HepG2 (cell line): ENCODE measurements at places on chromosomes 16 and 17.
A peak's percentile ranks its signal among the peaks of the same experiment; 100 is the strongest.

GRCh38 chr17:57419940-57420550 is 163.7 kb downstream of the MSI2 start:
- DNase-seq = no peak

GRCh38 chr17:70172923-70173322 is 3.6 kb downstream of the KCNJ2 start:
- DNase-seq = no peak

GRCh38 chr16:87244636-87245197 is 72.5 kb downstream of the C16orf95 start:
- DNase-seq = no peak

GRCh38 chr17:50110591-50111349 is 15.6 kb downstream of the PDK2 start:
- no peak for DNase-seq

DNA sequence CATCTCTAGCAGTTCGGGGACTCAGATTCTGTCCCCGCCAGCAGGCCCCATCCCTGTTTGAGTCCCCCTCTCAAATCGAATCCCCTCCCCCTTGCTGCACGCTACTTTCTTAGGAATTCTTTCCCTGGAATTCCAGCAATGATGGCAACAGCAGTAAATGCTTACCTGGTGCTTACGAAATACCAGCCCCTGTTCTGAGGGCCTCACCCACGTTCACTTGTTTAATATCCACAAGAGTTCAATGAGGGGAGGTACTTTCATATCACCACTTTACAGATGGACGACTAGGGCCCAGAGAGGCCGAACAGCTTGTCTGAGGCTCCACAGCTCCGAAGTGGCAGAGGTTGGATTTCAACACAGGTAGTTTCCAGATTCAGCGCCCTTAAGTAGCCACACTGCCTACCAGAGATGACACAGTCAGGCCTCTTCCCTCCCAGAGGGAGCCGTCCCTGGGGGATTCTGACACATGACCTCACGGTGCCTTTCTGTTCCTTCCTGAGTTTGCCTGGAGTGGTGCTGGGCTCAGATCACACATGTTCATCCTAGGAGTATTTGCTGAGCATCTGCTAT is 120.7 kb upstream of the GSE1 start:
- DNase-seq = peak; percentile 57

- no peak for DNase-seq
Observed at GRCh38 chr17:79478051-79478461, 132.8 kb downstream of the RBFOX3 start.

DNA sequence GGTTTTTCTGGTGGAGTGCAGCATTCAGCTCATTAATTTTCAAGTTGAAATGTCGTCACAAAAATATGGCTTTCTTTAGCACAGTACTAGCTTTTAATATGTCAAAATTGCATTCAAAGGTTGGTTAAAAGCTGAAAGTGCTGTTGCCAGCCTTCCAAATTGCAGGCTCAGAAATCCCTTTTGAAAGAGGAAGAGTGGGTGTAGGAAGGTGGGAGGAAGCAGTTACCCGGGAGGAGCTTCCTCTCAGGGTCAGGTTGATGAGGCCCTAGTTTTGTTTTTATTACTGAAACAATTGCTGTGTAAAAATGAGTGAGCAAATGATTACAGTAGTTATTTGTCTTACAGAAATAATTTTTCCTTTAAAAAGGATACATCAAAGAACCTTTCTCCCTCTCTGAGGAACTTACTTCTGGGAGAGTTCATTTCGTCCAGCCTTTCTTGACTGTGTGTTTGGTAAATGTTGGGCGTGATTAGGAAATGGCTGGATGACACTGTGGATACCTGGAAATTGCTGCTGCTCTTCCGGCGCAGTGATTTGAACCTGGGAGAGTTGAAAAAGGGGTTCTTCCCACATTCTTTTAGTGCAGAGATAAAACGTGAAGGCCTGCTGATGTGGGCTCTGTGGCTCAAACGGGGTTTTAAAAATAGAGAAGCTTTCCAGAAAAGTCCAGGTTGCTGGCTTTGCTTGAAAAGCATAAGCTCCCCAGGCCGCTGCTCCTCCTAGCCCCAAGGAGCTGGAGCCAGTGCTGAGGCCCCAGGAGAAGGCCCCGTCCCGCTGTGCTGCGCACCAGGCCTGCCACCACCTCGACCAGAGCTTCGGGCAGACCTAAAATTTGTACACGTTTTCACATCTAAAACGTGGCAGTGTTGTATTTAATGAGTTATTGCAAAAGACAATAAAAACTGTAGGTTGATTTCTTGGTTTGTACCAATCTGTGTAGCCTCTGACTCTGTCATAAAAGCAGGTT is 41.7 kb downstream of the SEC14L1 start:
- no peak for DNase-seq

DNA sequence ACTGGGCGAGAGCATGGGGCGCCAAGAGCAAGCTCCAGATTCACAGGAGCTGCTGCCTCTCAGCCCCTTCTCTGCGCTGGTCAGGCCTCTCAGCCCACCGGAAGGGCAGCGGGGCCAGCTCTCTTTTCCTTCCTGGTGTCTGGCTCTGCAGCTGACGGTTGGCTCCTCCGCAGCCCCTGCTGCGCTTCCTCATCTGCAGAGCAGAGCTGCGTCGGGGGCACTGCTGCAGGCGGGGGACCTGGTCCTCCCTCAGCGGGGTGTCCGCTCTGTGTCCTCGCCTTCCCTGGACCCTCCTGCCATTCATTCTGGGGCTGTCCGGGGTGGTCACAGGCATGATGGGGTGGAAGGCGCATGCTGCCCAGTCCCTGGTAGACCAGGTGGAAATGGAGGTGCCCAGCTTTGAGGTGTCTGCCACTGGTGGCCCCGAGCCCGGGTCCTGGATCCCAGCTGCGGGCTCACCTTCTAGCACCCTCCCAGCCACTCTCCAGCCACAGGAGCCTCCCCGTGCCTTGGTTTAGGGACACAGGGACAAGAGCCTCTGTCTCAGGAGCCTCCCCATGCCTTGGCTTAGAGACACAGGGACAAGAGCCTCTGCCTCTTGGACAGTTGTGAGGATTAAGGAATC is 84.8 kb downstream of the IRF8 start:
- DNase-seq = no peak

DNA sequence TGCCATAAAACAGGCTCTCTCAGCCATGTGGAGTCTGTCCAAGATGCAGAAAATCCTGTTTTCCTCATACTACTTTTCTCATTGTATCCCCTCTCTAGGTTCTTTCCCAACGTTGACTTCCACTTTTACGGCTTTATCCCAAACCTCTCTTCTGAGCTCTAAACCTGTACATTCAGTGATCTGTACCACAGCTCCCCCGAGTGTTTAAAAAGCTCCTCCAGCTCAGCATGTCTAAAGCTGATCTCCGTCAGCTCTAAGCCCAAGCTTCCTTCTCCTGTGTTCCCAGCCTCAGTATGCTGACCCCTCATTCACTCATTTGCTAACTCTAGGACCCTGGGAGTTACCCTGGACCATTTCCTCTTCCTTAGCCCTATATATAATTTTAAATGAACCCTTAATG is 144.6 kb downstream of the DNAH9 start:
- no peak for DNase-seq

GRCh38 chr17:79543531-79543930 is 67.3 kb downstream of the RBFOX3 start:
- DNase-seq = no peak

- no peak for DNase-seq
Observed at GRCh38 chr16:46830417-46830901, 521 bp downstream of the C16orf87 start.

- DNase-seq = no peak
Observed at GRCh38 chr16:67259705-67260104, 10.9 kb downstream of the SLC9A5 start.

- DNase-seq = no peak
Observed at GRCh38 chr17:34511931-34512330, 67.5 kb upstream of the TMEM132E start.

GRCh38 chr16:3734758-3735221 is 17.5 kb upstream of the TRAP1 start:
- DNase-seq = no peak

DNA sequence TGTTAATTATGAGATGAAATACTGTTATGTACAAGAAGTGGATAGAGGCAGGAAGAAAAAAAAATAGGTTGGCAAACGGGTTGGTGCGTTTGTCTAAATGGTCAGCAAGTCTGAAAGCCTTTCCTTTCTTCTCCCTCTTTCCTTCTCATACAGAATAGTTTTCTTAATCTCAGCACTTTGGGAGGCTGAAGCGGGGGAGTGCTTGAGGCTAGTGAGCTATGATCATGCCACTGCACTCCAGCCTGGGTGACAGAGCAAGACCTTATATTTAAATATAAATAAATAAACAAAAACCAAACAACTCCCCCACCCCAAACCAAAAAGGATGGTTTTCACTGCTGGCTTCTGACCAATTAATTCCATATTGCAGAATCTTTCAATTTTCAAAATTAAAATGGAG is 74.7 kb upstream of the CORO6 start:
- DNase-seq = no peak

- DNase-seq = no peak
Observed at GRCh38 chr17:44314869-44315661, 6.7 kb downstream of the RUNDC3A start.

DNA sequence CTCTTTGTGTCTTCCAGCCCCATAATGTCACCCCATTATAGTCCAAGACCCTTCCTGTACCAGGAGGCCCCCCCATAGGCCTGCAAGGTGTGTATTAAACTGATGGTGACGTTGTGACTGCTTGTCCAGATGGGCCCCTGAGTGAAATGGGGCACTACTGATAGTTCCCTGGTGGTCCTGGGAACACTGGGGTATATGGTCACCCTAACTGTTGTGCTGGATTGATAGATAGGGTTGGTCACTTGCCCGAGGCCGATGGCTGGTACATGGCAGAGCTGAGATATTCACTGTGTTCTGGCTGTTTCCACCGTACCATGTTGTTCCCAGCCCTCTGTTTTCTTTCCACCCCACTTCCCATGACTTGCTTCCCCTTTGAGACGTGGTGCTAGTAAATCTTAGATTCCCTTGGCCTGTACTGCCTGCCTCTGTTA is 4.3 kb downstream of the CNP start:
- no peak for DNase-seq

GRCh38 chr16:74868501-74868900 is 93.9 kb upstream of the FA2H start:
- peak; percentile 76 for DNase-seq

GRCh38 chr16:4402439-4403132 is 13.8 kb downstream of the CORO7 start:
- peak; percentile 45 for DNase-seq

DNA sequence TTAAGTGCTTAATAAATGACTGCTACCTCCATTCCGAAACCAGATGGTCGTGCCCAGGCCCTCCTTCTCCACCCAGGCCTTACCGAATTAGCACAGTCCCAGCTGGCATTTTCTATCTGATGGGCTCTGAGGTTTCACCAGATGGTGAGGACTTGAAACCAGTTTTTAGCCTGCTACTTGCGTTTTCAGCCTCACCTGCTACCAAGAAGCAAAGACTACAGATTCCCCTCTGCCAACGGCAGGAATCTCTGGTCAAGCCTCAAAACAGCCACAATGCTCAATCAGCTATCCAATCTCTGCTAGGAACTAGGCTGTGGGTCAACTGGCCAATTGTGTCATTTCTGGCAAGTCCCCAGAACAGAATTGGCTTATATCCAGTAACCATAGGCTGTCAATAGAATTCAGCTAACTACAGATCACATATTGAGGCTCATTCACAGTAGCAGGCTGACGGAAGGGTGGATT is 11.7 kb downstream of the PECAM1 start:
- peak; percentile 35 for DNase-seq

GRCh38 chr16:77896415-77897128 is 108.2 kb downstream of the VAT1L start:
- no peak for DNase-seq

DNA sequence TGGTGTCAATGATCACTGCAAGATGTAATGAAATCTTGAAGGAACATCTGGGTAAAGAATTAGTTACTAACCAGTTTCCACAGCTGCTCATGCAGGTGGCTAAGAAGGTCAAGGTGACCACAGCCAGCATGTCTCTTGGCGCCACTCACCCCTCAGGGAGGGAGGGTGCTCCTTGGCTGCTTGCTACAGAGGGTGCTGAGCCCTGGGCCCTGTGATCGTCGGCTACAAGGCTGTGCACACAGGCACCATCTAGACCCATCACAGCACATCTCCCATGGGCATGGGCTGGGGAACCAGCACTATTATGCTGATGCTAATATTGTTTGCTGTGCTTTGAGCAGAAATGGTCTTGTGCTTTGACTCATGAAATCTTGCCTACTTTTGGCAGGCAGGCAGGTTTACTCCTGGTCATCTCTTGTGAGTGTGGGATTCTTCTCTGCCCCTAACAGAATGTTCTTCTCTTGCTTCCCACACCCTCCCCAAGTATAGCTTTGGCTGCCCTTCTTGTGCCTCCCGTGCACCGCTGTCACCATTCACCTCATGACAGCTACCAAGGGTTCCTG is 36.4 kb downstream of the TXNDC11 start:
- DNase-seq = no peak
